ENCODE measurements at places on chromosomes 13 and 19.

DNA sequence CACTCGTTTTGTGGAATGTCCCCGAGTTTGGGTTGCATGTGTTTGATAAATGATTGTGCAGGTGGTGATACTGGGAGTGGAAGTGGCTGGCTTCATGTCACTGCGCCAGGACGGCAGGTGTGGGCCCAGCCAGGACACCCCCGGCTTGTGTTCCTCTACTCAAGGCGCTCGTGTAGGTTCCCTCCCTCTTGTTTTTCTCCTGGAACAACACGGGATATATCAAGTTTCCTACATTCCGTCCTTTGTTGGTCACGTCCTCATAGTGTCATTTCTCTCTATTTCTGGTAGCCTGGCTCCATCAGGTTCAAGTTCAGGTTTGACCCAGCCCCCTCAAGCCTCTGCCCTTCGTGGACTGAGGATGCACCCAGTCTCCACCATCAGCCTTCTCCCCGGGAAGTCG lies 16.3 kb downstream of the IL17D start:
- no peak for DNase-seq

GRCh38 chr13:50339271-50339670 lies 324.0 kb downstream of the KCNRG start:
- DNase-seq: no peak

- no peak for DNase-seq
Observed at GRCh38 chr19:8473648-8474476, 28.6 kb downstream of the PRAM1 start.

- no peak for DNase-seq
Observed at GRCh38 chr13:92265408-92265807, 867.0 kb downstream of the GPC5 start.

DNA sequence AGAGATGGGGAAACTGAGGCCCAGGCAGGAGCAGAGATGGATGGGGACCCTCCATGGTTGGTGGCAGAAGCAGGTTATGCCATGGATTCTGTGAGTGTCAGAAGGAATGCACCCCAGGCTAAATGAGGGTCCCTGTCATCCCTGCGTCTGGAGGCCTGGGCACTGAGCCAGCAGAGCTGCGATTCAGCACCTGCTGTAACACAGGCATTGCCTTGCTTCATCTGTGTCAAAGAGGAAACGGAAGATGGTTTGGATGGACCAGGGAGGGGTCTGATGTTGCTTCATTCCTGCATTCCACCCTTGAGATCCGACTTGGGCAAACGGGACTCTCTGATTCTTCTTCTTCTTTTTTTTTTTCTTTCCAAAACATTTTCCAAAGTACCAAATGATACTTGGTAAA lies 1.2 kb downstream of the C5AR1 start:
- DNase-seq: no peak

- peak; percentile 18 for DNase-seq
Observed at GRCh38 chr13:82833923-82834322, 1048.4 kb downstream of the SLITRK1 start.

DNA sequence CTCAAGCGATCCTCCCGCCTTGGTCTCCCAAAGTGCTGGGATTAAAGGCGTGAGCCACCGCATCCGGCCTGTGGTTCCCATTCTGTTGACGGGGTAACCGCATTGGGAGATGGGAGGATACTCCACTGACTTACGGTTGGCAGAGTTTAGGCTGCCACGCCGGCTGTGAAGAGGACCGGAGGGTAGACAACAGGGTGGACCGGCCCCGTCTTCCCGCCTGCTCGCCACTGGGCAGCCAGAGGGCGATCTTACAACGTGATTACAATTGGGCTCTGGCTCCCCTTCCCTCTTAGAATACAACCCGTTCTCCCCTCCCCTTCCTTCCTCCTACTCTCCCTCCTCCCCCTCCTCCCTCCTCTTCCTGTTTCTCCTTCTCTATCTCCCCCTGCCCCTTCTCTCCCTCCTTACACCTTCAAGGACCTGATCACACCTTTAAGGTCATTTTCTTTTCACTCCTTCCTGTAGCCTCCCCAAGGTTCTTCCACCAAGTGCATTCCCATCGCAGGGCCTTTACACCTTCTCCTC lies 957 bp upstream of the CCDC194 start:
- no peak for DNase-seq

- no peak for DNase-seq
Observed at GRCh38 chr13:93268327-93269028, 41.9 kb downstream of the GPC6 start.

DNA sequence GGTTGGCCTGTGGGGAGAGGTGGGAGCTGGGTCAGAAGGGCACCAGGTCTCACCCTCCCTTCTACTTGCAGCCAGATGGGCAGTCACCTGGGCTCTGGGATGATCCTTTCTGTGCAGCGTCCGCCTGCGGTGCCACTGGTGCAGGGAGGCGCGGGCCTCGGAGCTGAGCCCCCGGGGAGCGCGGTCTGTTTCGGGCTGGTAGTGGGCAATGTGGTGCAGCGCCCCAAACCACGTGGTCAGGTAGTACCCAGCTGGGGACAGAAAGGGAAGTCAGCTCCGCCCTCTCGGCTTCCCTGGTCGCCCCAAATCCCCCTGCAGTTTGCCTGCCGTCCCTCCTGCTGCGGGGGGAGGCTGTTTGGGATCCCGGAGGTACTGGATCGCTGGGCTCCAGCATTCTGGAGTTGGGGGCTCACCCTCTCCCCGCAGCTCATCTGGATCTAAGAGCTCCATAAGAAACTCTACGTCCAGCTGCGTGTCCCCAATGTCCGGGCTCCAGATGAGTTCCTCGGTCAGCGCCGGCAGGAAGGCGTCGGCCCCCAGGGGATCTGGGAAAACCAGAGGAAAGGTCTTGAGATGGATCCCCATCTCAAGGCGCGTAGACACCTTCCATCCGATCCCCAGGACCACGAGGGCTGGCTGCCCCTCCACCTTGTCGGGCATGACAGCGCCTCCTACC lies 8.8 kb downstream of the RINL start:
- no peak for DNase-seq
